ENCODE measurements at places on chromosomes 1 and 21.

- DNase-seq = peak; percentile 81
These were observed 116.8 kb downstream of the TOMM20 start for GRCh38 chr1:235011599-235012435.

- DNase-seq = no peak
These were observed 35.6 kb upstream of the TMEM61 start for GRCh38 chr1:54944610-54945392.

DNA sequence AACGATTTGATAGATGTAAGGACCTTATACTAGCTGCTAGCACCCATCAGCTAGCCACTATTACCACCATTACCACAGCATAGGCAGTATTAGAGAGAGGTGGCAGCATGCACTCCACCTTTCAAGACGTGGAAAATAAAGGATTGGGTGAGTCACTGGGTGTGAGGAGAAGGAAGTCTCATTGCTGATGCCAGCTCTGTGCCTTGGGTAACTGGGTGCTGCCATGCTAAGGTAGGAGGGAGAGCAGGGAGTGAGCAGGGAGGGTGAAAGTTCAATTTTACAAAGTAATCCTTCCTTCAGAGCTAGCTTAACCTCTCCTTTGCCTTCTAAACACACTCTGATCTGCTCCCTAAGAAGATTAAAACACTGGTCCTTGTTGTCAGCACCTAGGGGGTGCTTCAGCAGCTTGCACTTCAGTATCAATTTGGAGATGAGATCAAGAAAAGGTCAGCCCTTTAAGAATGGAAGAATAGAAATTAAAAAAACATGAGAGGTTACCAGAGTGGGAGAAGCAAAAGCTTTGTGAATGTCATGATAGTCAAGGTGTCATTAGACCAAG is 1.8 kb upstream of the LIN9 start:
- no peak for DNase-seq

DNA sequence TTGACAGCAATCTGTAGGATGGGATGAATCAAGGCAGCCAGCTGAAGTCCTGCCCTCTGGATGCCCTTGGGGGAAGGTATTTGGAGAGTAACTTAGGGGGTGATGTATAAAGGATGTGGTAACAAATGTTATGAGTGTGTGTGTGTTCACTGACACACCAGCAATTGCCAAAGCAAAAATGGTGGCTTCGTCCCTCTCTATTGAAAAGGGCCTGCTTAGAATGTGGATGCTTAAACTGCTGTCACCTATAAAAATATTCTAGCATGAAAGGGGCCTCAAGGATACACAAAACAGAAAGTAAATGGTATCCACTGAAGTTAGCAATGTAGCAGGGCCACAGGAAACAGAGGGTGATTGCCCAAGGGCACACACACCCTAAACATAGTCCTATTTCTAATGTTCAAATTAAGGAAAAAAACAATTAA is 15.1 kb upstream of the AIM2 start:
- no peak for DNase-seq

GRCh38 chr1:152252157-152252556 is 28.2 kb upstream of the HRNR start:
- DNase-seq = no peak

DNA sequence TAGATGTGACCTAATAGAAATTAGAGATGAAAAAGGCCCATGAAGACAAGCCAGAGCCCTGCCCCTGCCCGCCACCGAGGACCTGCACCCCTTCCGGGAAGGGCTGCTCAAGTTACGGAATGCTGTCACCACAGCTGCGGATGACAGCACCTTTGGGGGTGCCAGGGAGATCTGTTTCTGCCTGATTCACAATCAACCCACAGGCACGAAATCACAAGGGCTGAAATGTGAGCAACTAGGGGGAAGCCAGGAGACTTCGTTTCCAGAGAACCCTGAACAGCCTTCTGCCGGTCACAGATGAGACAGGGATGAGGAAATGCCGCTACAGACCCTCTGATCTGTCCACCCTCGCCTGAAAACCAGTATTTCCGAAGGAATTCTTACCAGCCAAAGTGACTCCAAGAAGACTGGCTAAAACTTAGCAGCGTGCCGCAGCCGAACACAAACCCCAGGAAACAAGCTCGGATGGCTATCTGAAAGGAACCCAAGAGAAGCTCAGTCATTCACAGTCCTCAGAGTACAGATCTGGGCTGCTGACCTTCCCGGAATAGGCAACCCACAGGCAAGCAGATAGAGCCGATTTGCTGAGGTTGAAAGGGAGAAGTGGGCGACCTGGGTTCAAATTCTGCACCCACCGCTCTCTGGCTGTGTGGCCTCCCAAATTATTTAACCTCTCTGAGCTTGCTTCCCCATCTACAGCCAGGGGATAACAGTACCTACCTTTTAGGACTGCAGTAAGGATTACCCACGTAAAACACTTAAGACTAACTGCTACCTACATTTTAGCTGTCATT is 1.1 kb downstream of the ICMT start:
- no peak for DNase-seq

DNA sequence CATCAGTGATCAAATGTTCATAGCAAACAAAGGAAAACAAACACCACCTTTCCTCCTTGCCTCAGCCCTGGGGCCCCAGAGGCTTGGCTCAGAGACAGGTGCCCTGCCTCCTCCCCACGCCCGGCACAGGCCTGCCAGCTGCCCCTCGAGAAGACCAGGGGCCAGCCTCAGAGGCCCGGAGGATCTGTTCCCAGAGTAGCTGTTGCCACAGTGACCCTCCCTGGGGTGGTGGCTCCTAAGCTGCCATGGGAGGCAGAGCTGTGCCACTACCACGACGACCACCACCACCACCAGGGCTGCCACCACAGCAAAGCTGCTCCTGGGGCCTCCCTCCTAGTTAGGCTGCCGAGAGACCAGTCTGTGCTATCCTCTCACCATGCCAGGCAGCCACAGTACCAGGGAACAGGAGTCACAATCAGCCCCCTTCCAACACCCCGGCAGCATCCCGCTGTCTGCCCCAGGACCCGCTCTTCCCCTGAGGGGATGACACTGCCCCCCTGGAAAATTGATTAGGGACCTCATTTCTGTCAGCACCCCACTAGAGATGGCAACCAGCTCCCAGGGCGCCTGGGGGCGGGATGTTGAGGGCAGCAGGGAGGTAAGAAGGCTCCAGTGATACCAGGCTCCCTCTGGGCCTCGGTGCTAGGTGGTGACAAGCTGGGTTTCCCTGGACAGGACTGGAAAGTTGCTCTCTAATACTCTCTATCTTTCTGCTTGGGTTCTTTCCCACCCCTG is 30.5 kb downstream of the KCNC4 start:
- DNase-seq = no peak

- DNase-seq = no peak
These were observed 12.1 kb upstream of the PROK1 start for GRCh38 chr1:110438893-110439292.

DNA sequence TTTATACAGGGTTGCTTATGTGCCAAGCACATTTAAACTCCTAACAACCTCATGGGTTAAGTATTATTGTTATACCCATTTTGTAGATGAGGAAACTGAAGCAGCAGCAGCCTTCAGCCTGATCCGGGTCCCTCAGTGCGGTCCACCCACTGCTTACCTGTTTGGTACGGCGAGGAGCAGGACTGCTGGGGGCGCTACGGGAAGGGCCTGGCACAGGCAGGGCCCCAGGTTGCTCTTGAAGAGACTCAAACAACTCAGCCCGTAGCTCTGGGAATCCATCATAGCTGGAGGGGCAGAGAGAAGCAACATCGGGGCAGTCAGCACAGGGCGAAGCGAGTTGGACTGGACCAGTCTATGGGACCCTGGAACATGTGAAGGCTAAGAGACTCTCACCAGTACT is 9.2 kb downstream of the DENND4B start:
- no peak for DNase-seq

DNA sequence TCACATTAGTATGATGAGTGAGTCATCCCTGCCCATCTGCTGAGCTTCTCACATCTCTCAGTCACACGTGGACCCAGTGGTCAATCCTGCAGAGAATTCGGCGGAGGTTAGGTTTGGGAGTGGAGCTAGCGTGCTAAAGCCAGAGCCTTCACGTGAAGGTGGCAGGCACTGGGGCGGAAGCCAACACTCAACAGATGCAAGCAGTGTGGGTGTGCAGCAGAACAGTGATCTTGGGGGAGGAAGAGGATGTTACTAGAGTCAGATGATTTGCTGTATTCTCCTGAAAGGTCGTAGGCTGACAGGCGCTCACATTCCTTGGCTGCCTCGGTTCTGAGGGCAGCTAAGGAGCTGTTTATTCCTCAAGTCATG is 6.7 kb downstream of the C1orf115 start:
- DNase-seq = no peak

DNA sequence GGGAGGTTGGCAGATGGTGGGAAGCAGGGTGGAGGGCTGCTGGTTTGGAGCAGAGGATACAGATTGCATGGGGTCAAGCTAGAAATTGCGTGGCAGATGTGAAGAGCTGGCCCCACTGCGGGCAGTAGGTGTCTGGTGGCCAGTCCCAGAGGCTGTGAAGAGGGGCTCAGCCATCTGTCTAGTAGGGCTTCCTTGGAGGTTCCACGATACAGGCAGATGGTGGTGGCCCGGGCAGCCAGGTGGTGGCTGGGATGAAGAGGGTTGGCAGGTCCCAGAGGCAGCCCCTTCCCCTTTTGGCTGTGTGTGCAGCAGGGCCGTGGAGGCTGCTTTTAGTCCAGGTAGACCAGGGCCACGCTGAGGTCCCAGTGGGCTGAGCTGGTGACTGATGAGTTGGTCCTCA is 16.6 kb downstream of the PSEN2 start:
- no peak for DNase-seq

GRCh38 chr1:115822117-115822516 is 18.8 kb downstream of the NHLH2 start:
- DNase-seq = no peak

GRCh38 chr1:231866392-231867331 is 240.1 kb downstream of the DISC1 start:
- DNase-seq = peak; percentile 33

DNA sequence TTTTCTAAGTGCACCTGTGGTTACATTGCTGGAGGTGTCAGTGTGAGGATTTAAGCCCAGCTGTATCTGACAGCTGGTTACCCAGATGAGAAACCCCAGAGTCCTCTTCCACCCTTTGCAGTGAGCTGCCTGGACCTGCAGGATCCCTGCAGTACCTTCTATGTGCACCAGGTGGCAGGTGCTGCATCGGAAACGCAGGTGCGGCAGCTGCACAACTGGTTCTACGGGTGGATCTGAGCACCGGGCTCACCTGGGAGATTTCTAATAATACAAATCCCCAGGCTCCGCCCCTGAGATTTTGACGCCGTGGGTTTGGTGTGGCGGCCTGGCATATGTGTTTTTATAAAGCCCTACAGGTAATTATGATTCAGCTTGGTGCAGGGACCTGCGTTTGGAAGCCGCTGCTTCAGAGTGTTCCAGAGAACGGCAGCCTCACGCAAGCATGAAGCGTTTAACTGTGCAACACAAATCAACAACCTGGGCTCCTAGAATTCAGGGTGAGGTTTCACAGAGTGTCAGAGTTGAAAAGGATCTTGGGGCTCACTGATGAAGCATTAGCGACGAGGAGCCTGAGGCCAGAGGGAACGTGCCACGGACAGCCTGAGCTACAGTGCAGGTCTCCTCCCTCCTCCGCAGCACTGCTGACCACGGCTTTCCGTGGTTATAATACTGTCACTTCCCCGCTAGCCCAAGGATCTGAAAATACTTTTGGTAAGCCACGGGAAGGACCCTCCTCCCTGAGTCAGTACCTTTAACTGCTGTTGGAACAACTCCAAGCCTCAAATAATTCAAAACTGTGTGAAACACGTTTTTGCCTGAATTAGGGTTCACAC is 96.7 kb upstream of the TRABD2B start:
- peak; percentile 47 for DNase-seq

DNA sequence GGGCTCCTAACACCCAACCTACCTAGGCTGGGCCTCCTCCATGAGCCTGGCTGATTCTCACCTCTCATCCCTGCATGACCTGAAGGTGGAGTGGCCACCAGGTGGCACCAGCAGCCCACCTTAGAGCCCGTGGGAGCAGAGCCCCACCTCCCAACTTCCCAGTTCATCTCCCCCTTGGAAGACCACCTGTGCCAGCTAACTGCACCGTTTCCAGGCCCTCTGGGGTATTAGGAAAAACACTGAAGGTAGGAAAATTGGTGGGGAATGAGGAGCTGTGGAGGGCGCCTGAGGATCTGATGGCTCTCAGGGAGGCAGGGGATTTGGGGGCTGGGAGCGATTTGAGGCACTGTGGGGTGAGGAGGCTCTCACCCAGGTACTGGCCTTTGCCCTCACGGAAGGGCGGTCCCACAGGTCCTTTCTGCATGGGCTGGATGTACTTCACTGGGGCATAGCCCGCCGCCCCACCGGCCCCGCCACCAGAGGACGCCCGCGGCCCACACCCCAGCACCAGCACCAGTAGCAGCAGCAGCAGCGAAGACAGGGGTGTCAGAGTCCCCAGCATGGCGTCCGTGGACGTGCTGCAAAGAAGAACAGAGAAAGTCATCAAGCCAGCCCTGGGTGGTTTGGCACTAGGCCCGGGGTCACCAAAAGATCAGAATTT is 11.1 kb downstream of the ADPRS start:
- DNase-seq = peak; percentile 69

DNA sequence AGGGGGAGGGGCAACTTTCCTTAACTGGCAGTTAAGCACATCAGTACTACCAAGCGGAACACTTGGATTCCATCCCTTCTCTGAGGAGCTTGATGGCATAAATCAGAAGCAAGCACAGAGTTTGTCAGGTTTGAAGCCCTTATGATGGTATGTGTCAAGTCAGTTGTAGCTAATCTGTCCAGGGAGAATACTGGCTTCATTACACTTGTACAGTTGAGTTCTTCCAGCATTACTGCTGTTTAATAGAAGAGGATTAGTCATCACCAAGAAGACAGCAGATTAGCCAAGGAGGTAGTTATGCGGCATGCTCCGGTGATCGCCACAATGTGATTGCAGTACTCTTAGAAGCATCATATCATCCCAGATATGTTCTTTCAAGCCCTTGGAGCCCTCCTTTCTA is 2.1 kb upstream of the TDRD5 start:
- DNase-seq = no peak

GRCh38 chr1:148308832-148309458 is 156.9 kb upstream of the NBPF11 start:
- DNase-seq = no peak

DNA sequence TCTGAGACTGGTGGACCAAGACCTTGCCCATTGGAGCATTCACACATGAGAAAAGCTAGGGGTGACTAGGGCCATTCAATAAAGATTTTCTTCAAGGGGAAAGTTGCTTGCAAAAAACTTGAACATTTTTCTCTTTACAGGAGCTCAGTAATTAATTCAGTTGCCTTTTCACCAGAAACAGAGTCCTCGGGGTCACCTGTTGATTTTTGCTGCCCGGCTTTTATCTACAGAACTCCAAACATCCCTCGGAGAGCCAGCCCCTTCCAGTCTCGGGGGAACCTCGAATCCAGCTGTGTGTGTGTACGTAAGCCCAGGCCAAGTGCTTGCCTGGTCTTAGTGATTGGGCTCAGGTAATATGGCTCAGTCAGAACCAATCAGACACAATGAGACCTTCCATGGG is 47.5 kb downstream of the PCNX2 start:
- DNase-seq = no peak

GRCh38 chr1:39958403-39959200 is 3.7 kb downstream of the MFSD2A start:
- no peak for DNase-seq

DNA sequence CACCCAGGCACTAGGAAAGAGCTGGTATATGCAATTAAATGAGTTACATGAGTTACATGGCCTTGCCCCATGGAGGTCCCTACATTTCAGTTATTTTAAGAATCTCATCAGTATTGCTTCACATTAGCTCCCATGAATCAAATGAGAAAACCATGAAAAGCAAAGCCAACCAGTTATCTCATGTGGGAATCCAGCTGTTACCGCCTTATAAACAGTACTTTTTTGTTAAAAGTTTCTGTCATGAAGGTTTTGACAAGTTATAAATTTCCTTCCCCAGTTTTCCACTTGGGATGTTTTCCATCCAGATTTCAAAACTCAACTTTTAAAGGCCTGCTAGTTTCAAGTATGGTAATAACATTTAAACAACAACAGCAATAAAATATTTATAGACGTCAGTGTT is 544.8 kb downstream of the NUF2 start:
- DNase-seq = no peak
